Activated CD8-positive, alpha-beta memory T cell treated with anti-CD3 and anti-CD28 coated beads for 1 hour (primary cell): ENCODE measurements at places on chromosomes 3 and 15.

DNA sequence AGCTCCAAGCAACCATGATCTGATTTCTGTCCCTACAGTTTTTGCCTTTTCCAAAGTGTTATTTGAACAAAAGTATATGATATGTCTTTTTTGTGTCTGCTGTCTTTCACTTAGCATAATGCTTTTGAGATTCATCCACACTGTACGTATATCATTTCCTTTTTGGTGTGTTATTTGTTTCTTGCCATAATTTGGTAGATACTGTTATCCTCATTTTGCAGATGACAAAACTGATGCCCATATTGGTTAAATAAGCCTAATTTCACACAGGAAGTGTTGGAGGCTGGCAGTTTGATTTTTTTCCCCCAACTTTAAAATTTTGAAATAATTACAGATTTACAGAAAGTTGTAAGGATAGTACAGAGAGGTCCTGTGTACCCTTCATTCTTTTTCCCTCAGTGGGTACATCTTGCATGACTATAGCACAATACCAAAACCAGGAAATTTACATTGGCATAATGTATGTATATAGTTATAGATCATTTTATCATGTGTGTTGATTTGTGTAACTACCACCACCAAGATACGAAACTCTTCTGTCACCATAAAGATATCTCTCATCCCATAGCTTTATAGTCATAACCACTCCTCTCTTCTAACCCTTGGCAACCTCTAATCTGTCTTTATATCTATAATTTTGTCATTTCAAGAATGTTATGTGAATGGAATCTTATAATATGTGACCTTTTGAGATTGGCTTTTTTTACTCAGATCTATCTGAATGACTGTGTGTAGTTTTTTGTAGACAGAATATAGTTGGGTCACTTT, 55.6 kb downstream of the RASA2 start:
- no peak for DNase-seq

GRCh38 chr3:152910211-152910610, 75.3 kb downstream of the P2RY1 start:
- DNase-seq: no peak

DNA sequence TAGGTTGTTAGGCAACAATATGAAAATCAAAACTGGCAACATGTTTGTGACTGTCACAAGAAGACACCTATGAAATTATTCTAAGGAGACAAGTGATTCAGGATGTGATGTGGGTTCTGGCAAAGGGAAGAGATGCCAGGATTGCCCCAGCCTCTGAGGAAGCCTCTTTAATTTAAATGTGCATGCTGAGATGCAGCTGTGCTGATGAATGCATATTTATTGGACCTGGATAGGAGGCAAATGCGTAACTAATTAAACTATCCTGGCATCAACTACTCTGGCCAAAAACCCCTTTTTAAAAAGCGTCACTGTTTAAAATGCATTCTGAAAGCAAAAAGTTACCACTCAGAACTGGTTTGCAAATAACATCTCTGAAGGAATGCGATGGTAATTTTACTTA, 176.5 kb upstream of the DPH6 start:
- no peak for DNase-seq

DNA sequence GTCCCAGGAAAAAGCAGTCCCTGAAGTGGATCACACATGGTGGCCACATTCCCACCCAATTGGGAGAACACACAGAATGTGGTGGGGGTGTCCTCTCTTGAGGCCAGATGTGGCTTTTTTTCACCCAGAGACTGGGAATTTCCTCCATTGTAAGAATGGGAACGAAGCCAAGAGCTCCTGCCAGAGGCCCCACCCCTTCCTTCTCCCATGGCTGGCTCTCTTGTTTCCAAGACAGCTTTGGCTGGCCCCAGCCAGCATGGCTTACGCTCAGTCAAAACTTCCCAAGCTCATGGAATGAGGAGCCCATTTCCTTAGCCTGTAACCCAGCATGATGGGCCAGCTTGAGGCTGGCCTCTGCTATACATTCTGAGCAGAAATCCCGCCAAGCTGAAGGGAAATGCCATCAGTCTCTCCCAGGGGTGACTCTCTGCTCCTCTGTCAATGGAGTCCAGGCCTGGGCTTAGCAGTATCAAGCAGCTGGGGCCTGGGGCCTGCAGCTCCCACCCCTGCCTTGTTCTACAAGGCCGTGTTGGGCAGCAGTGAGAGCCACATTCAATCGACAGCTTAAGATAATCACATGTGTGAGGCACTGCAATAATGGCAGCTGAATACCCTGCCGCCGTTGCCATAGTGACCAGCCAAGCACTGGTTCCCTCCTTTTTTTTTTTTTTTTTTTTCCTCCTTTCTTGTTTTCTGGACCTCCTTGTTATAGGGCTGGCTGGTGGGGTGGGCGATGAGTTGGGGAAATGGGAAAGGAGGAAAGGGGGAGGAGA, 142.4 kb downstream of the EPHB1 start:
- DNase-seq: no peak

- no peak for DNase-seq
These were observed 85.9 kb downstream of the FAIM start for GRCh38 chr3:138694287-138695007.

GRCh38 chr3:134636406-134636805, 14.4 kb downstream of the KY start:
- DNase-seq: no peak

GRCh38 chr3:141655801-141656200, 82.3 kb upstream of the RNF7 start:
- DNase-seq: no peak

- no peak for DNase-seq
These were observed 29.3 kb upstream of the MYO1E start for GRCh38 chr15:59401824-59402569.

DNA sequence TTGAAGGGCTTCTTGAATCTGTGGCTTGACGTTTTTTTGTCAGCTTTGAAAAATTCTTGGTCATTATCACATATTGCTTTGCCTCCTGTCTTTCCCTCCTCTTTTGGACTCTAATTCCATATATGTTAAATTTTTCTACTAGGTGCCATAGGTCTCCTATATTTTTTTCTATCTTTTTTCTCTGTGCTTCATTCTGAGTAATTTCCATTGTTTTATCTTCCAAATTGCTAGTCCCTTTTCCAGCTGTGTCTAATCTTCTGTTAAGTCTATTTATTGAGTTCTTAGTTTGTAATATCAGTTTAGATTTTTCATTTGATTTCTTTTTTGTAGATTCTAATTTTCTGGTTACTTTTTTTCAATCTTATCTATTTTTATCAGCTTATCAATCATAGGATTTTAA, 53.7 kb downstream of the CHST2 start:
- DNase-seq: no peak

- DNase-seq: peak; percentile 9
These were observed 891 bp upstream of the TOP2B start for GRCh38 chr3:25665315-25666280.

- DNase-seq: no peak
These were observed 45.1 kb downstream of the CMTM7 start for GRCh38 chr3:32436816-32437189.

GRCh38 chr3:66938338-66938963, 59.7 kb upstream of the KBTBD8 start:
- no peak for DNase-seq

GRCh38 chr3:28347374-28348264, 902 bp upstream of the ZCWPW2 start:
- no peak for DNase-seq

- no peak for DNase-seq
These were observed 778 bp downstream of the ARL6 start for GRCh38 chr3:97765336-97765735.

- no peak for DNase-seq
These were observed 156.6 kb downstream of the MYRIP start for GRCh38 chr3:39965997-39966396.

- no peak for DNase-seq
These were observed 25.5 kb upstream of the ESYT3 start for GRCh38 chr3:138408751-138409570.

DNA sequence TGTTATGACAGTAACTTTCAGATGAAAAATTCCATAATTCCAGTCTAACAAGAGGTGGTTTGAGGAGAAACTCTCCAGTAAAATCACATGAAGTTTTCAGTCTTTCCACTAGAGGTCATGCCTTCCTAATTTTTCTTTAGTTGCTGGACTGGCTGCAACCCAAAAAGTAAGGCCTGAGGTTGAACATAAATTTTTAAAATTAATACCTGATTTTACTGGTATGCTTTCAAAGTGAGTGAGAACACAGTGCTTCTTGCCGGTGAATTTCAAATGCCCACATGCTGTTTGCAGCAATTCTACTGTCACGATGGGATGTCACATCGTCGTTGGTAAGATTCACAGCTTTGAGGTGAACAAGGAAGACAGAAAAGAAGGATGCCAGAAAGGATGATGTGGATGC, 89.0 kb upstream of the FGF12 start:
- DNase-seq: no peak

GRCh38 chr3:47850564-47851410, 47.8 kb downstream of the DHX30 start:
- DNase-seq: no peak

DNA sequence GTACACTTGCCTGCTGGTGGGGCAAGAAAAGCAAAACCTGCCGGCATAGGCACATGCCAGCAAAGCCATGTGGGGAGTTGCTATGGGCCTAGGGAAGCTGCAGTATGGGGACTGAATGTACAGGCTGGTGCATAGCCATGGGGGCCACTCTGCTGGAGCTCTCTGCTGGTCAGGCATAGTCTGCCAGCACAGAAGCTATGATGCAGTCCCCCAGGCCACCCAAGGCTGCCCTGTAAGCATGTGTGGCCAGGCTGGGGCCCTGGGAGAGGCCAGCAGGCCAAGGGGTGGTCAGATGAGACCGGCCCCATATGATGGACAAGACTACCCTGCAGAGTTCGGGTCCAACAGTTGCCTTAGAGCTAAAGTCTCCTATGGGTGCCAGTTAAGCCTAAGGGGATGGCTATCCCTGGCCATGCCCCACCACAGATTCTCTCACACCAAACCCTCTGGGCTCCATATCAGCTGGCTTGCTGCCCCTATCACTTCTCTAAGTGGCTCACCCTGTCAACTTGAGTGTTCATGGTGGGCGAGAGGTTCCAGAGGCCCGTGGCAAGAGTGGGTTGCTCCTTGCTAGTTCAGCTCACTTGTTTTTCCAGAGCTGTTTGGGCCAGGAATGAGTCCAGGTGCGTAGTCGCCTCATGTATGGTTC, 41.8 kb downstream of the CEP63 start:
- no peak for DNase-seq

DNA sequence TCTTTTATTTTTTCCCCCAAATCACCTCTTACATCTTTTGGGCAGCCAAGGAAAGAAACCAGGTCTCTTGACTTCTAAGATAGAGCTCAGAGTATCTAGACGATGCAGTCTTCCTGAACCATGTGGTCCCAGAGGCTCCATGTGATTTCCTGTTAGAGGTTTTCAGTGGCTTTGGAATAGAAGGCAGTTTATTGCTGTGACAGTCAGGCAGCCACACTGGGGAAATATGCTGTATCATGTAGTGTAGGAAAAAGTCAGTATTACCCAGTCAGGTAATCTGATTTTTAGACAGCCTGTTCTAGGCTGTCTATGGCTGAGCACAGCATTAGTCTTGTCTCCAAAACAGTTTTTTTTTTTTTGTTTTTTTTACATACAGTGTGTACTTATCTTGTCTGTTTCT, 294.3 kb downstream of the THSD4 start:
- no peak for DNase-seq
